ENCODE measurements at places on chromosomes 2 and 18. TPM values are rescaled to one million over a fixed set of nuclear protein-coding genes. Genes with fewer than 3 reads are reported as not detected.

GPR39 gene
- not detected for total RNA-seq

GRCh38 chr18:59448546-59448945 lies 89.5 kb upstream of the LMAN1 start:
- no peak for DNase-seq

DNA sequence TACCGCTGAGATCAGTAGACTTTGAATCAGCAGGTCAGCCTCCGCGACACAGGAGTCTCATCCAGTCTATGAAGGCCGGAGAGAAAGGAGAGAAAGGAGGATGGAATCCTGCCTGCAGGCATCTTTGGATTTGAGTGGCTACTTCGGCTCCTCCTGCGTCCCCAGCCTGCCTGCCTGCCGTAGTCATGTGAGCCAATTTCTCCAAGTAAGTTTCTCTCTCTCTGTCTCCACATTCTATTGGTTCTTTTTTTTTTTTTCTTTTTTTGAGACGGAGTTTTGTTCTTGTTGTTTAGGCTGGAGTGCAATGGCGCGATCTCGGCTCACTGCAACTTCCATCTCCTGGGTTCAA lies 16.7 kb downstream of the PDCD1 start:
- DNase-seq: no peak

DNA sequence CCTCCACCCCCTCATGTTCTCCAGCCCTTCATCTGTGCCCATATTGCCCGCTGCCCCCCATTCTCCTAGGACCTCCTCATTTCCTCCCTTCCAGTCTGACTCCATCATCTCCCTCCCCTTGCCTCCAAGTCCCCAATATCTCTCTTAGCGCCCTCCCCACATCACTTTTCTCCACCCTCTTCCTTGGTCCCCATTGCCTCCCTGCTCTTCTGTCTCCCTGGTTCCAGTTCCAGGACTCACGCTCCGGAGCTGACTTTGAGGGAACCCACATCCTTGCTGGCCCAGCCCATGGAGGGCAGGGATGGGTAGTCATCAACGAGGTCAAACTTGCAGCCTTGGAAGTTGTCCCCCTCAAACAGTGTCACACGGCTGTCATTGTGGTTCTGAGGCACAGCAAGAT lies 2.6 kb downstream of the CRYBA2 start:
- DNase-seq: no peak

ACVR1C gene
- total RNA-seq: 0.73 TPM
